NCI-H1092 treated with DMSO at 0.1 percent for 48 hours (cell line): ENCODE measurements at places on chromosomes 5 and 9.

- DNase-seq: peak; percentile 50
Observed at GRCh38 chr5:13478831-13479465, 465.5 kb downstream of the DNAH5 start.

GRCh38 chr9:87880116-87880515 is 2.6 kb upstream of the SPATA31E1 start:
- DNase-seq: no peak

DNA sequence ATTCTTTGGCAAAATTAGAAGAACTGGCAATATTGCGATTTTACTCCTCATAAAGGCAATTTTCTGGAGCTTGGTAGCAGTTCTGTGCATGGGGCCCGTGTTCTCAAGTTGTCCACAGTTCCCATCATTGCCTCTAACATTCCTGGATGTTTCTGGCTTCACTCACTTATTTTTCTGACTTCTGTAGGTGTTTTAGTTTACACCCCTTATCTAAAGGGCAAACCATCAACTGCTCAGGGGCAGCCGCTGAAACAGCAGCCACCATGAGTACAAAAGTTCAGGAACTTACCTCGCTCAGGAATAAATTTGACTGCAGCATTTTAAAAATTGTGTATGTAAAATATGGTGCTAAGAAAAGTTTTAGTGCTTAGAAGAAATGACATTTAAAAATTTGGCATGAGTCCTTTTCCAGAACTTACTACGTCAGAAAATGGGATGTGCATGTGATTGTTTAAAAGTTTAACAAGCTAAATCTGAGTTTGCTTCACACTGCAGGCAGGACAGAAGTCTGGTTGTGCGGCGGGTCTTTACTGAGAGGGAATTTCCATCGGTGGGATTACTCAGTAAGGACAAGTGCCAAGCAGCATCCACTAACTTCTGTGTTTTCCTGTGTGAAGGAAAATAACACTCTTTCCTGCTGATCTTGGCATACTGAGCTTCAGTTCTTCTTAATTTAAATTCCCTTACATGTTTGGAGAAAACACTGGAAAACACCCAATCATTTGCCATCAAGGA is 261.7 kb downstream of the MAT2B start:
- DNase-seq: no peak

GRCh38 chr5:60522292-60522905 is 177.6 kb downstream of the DEPDC1B start:
- no peak for DNase-seq

GRCh38 chr9:73441890-73442818 is 290.5 kb downstream of the ANXA1 start:
- no peak for DNase-seq

- no peak for DNase-seq
Observed at GRCh38 chr5:1053391-1054017, 44.9 kb downstream of the NKD2 start.

DNA sequence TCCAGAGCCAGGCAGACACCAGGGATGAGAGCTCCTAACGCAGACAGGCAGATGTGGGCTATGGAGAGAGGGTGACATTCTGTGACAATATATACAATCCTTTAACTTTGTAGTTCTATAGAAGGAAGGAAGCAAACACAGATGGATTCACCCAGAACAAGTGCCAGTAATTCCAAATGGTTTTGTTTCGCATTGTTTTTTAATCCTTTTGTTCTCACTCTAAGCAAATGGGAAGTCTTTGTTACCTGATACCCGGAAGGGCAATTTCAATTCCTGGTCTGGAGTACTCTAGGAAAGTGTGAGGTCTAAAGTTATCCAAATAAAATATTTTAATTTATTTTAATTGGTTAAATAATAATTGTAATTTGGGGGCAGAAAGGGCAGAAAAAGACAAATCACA is 2.5 kb downstream of the FRMD3 start:
- peak; percentile 11 for DNase-seq

DNA sequence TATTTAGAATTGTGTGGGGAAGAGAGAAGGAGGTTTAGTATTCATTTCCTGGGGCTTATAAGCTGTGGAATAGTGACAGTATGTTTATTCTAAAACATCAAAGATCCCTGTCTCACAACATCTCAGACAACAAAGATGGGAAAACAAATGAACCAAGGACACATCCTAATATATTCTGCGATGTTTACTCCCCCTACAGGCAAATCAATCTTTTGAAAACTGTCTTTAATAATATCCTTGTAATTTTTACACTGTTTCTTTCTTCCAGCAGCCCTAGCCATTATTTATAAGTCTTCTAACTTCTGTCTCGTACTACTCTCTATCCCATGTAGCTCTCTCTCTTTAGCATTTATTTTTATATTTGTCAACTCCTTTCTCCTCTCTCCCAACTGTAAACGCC is 33.5 kb upstream of the TMEM252 start:
- DNase-seq: no peak

DNA sequence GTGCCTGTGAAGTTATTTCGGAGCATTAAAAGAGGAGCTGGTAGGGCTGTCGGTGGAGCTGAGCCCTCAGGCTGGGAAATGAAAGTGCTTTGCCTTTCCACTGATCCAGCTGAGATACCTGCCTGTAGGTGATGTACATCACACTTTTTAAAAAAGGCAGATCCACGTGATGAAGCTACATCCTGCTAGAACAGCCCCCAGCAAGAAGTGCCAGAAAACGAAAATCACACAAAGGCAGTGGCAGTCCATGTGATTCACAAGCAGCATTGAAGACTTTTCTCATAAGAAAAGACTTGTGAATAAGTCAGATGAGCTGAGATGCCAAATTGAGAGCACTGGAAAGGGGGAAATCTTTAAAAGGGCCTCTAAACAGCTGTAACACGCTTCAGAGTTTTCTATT is 765.1 kb downstream of the PTPRD start:
- no peak for DNase-seq

DNA sequence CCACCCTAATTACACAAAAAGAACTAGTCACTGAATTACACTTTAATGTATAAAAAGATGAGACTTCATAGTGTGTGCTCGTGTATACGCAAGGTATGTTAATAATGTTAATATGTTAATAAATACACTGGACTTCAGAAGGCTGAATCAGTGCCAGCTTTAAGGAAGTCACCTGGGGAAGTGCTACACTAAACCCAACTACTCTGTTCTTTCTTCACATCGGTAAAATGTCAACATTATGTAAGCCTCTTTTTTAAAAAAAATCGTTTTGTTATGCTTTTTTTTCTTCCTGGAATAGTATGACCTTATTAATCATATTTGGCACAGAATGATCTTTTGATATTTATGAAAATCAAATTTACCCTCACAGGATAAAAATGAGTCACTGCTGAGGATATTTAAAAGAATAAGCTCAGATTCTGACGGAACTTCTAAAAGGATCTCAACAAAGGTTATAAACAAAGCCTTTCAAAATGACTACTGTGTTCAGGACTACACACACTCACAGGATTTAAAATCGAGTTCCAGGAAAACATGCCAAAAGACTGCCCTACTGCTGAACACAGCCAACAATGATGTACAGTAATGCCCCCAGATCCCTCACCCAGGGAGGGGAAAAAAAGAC is 75.9 kb downstream of the AUH start:
- no peak for DNase-seq

DNA sequence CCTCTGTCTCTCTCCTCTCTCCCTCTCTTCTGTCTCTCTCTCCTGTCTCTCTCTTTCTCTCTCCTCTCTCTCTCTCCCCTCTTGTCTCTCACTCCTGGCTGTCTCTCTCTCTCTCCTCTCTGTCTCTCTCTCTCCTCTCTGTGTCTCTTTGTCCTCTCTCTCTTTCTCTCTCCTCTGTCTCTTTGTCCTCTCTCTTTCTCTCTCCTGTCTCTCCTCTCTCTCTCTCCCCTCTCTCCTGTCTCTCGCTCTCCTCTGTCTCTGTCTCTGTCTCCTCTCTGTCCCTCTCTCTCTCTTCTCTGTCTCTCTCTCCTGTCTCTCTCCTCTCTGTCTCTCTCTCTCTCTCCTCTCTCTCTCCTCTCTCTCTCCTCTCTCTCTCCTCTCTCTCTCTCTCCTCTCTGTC is 25.0 kb downstream of the STK32A start:
- no peak for DNase-seq

DNA sequence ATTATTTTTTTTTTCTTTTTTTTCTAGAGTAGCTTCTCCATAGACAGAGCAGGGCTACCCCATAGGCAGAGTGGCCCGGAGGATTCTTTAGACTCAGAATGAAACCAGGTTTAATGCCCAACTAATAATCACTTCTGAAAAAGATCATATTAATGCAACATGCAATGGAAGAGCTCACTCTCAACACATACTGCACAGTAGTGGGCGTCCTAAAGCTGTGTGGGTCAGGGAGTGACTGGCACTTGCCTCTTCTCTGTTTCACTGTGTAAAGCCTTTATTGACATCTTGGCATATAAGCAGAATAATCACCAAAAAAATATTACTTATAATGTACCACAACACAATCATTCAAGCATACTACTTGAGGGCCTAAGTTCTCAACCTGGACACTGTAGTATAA is 11.1 kb downstream of the PWWP2A start:
- no peak for DNase-seq
